ENCODE measurements at places on chromosomes 4 and X.

DNA sequence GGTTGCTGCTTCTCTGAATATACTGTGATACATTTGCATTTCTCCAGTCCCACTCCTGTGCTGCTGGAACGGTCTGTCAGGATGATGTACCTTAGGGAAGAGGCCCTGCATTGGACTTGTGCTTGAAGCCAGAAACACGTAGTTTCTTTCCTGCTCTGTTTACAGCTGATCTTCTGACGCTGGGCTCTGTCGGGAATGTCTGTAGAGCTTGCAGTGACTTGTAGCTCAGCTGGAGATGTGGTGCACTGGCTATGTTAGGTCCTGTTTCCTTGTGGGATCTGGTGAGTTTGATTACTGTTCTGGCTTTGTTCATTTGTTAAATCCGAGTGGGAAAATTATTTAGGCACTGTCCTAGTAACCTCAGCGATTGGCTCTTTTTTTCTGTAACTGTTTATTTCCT is 137.2 kb upstream of the WDR1 start:
- DNase-seq: no peak

DNA sequence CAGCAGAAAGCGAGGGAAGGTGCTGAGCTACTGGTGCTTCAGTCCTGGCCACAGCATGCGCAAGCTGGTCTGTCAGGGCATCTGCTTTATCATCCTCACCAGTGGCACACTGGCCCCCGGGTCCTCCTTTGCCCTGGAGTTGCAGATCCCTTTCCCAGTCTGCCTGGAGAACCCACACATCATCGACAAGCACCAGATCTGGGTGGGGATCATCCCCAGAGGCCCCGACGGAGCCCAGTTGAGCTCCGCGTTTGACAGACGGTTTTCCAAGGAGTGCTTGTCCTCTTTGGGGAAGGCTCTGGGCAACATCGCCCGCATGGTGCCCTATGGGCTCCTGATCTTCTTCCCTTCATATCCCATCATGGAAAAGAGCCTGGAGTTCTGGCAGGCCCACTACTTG is 60.3 kb downstream of the ALPK1 start:
- no peak for DNase-seq

GRCh38 chr4:121711263-121712000 is 14.7 kb upstream of the ANXA5 start:
- no peak for DNase-seq

- DNase-seq: no peak
Observed at GRCh38 chrX:86604607-86605006, 456.4 kb downstream of the DACH2 start.

- no peak for DNase-seq
Observed at GRCh38 chr4:37879365-37879764, 11.5 kb upstream of the TBC1D1 start.

DNA sequence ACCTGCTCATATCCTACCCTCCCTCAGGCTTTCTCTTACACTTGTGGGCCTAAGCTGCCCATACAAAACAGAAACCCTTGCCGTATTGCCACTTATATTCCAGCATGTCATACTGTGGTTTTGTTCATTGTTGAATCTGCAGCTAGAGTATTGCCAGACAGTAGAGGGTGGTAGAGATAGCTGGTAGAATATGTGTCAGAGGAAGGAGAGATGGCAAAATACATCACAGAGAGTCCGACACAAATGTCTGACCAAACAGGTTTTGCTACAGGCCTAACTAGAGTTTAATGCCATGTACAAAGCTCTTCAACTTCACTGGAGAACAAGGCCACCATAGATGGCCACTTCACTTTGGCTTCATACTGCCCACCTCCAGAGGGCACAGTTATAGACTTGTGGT is 160.1 kb downstream of the EFHC2 start:
- DNase-seq: no peak

DNA sequence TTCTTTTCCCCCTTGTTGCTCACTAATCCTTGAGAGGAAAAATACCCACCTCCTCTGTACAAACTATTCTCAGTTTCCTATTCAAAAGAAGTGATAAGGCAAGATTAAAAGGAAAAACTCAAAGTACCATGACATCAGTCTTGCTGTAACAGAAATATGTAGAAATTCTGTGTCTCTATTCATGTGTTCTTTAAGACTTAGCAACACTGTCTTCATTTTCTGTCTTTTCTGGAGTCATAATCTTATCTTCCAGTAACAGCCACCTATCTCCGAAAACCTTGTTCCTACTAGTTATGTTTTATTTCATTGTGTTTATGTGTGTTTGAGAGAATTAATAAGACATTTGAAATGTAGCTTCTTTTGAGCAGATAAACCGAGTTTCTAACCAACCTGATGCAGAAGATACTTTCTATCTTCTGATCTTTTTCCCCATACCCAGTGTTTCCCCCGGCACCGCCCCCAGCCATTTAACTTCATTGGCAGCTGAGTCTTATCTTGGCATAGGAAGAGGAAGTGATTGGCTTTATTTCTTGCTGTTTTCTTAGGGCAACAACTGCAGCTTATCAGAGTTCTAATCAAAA is 8.0 kb downstream of the FAM241A start:
- DNase-seq: no peak

DNA sequence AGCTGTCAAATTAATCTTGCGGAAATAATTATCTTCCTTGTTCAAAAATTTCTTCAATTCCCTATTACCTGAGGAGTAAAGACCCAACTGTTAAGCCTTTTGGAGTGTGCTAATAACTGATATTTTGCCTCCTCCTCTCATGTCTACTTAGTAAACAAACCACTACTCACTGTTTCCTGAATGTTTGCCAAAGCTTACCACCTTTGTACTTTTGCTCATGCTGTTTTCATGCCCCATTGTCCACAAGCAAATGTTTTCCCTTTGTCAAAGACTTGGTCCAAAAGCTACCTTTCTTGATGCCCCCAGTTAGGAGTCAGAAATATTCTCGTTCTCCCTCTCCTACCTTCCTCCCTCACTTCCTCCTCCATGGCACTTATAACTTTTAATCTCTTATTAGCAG is 226.1 kb downstream of the ENOX2 start:
- no peak for DNase-seq

DNA sequence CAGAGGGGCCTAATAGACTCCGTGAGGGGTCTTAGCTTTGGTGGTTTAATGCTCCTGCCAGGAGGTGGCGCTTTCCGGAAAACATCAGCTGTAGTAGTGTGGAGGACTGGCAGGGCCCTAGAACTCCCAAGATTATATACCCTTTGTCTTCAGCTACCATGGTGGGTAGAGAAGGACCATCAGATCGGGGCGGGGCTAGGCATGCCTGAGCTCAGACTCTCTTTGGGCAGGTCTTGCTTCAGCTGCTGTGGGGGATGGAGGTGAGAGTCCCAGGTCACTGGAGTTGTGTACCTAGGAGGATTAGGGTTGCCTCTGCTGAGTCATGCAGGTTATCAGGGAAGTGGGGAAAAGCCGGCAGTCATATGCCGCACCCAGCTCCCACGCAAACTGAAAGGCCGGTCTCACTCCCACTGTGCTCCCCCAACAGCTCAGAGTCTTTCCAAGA is 63.0 kb upstream of the AGA start:
- no peak for DNase-seq

- no peak for DNase-seq
Observed at GRCh38 chr4:73885574-73886267, 16.5 kb downstream of the CXCL1 start.

DNA sequence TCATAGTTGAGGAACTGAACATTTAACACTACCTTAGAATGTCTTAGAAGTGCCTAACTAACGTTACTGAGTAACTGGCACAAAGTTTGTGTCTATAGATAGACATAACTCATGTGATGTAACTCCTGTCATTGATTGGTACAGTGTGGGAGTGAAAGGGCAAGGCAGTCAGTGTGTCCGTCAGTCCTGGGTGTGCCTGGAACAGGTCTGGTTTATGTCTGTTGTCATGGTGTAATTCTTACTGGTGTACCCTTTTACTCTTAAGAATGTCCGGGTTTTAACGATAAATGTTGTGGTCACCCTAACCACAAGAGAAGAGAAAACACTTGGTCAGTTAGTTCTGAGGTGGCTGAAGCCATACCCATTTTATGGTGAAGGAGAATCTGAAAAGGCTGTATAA is 93.1 kb upstream of the ESX1 start:
- DNase-seq: no peak

DNA sequence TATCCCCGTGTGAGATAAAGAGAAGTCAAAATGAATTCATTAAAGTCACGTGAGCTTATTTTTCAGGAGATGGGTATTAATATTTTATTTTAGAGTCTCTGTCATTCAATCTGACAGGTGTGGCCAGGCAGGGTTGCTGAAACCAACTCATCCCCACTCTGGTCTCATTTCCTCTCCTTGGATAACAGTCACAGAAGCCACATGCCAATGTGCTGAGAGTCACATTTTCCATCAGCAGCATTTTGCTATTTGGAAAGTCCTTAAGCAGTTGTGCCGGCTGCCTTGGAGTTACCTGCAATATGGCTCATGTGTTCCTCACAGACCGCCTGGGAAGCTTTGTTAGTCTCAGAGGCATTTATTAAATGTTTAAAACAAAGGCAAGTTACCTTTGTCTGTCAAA is 302.3 kb downstream of the DCHS2 start:
- no peak for DNase-seq

DNA sequence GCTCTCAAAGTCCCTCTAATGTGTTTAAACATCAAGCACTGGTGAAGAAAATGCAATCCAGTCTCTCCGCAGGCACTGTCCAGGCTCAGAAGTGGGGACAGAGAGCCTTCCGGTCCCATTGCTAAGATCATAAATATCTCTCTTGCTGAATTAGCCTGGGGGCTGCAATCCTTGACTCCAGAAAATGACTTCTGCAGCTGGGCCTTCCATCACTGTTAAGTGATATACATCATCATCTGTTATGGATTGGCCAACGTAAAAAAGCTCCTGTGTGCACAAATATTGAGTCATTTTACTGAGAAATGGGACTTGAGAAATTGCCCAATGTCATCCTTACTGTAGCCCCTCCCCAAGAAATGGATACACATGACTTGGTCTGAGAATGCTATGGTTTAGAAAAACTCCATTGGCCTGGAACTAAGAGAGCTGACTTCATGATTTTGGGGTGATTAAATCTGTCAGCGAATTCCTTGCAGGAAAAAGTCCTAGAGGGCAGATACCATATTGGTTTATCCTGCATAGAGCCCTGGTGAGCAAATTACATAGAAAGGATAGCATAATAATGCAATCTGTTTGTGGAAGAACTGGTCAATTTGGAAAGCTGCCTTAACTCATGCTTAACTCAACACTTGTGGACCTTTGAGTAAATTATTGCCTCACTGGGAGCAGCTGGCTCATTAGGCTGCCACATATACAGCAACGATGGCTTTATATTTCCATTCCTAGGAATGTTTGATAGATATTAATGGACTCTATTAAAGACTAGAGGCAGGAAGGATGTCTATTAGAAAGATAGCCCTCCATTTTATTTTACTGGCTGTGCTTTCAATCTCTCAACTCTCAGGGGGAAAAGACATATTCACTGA is 346.1 kb downstream of the GBA3 start:
- no peak for DNase-seq

DNA sequence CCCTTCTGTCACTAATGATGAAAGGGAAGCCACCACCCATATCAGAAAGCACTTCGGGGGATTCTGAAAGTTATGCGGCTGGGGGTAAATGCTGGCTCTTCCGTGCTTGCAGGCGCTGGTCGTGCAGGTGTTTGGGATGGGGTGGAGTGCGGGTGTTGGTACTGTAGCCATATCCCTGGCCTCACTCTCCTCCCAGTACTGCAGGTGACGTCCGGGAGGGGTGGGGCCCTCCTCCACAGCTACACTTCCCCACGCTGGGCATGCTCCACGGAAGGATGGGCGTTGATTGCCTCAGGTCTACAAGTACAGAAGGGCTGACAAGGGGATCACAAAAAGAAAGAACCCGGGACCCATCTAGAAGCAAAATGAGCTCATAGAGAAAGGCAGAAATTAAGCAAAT is 48.6 kb upstream of the CLDN24 start:
- DNase-seq: no peak

DNA sequence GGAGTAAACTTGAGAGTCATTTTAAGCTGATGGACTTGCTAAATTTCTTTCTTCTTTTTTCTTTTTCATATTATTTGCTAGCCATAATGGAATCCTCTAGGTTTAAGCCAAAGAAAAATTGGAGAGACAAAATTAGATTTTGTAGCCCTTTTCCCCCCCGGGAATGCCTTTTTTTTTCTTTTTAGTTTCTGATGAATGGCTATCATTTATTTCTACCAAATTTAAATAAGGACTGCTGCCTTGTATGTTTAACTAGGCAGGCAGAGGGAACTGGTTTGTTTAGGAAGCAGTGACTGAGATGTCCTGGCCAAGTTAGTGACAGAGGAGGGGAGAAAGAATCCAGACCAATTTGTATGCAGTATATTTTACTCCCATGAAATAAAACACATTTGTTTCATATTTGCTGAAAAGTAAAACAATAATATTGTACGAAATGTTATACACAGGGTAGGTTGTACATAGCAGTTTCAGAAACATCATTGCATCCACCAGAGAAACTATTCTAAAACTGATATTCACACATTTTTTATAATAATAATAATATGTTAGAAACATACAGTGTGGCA is 5.7 kb downstream of the PITX2 start:
- DNase-seq: no peak

DNA sequence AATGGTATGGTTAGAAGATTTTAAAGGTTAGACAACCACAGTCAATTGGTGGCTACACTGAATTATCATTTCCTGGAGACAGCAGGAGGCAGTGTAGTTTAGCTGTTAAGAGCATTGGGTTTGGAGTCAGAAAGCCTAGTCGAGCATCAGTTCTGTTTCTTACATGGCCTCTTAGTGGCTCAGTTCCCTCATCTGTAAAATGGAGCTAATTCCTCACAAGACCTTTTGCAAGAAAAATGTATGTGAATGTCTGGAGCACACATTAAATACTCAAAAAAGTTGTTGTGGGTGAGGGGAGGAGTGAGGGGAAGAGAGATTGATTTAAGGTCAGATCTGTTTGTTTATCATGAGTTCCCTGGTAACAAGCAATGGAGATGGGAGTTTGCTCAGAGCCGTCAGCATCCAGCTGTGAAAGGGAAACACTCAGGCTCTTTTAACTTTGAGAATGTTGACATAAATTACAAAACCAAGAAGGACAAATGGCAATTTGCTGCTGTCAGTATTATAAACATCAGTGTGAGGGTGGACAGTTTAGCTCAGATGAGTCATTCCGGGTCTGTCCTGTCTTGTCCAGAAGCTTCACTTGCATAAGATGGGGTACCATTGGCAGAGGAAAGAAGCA is 98.2 kb upstream of the PGRMC2 start:
- DNase-seq: no peak

GRCh38 chrX:154064637-154065435 is 32.7 kb downstream of the MECP2 start:
- no peak for DNase-seq

GRCh38 chr4:182716192-182716591 is 201.0 kb downstream of the DCTD start:
- no peak for DNase-seq

DNA sequence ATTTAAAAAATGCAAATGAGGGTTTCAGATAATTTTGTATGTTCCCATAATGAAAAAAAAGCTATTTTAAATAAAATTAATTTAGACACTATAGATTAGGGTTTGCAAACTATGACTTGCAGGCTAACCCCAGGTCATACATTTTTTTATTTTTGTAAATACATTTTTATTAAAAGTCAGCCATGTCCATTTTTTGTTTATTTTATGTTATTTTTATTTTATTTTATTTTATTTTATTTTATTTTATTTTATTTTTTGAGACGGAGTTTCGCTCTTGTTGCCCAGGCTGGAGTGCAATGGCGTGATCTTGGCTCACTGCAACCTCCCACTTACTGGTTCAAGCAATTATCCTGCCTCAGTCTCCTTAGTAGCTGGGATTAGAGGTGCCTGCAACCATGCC is 460.6 kb downstream of the IL15 start:
- no peak for DNase-seq

GRCh38 chr4:187586892-187587291 is 408.7 kb upstream of the ZFP42 start:
- DNase-seq: no peak

- DNase-seq: no peak
Observed at GRCh38 chr4:125781651-125782050, 466.9 kb downstream of the FAT4 start.

All from activated CD8-positive, alpha-beta memory T cell treated with anti-CD3 and anti-CD28 coated beads for 1 hour (primary cell).